ENCODE measurements at places on chromosomes 11 and 22. TPM values are rescaled to one million over a fixed set of nuclear protein-coding genes. Genes with fewer than 3 reads are reported as not detected.

FEN1 gene
- 43.9 TPM for total RNA-seq

BTG4 gene
- not detected for total RNA-seq

MIOX gene
- not detected for total RNA-seq

MISFA gene
- 1.1 TPM for total RNA-seq

SLC5A1 gene
- not detected for total RNA-seq

TRIM3 gene
- 14.2 TPM for total RNA-seq

- H3K27me3 ChIP-seq: no peaks in the 10 kb centered on the region
- no peak overlapping the region for H3K4me3 ChIP-seq
- peaks cover 17% of the 10 kb centered on the region for H3K4me1 ChIP-seq
These were observed 113.9 kb downstream of the DBX1 start for GRCh38 chr11:20046416-20046815.

DNA sequence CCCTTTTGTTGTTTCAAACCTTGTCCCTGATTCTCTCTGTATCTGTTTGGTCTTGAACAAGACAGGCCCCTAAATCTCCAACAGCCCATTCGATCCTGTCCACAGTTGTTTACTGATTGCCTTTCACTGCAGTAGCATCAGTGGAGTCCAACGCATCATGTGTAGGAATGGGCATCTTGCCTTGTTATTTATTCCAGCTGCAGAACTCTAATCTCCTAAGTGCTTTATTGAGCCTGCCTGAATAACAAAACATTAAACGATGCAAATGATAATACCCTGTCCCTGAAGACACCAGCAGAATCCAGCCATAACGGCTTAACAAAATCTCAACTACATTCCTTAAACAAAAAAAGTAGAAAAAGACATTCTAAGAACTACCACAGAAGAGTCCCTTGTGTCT lies 50.1 kb downstream of the SLC35F2 start:
- H3K36me3 ChIP-seq: peaks cover 3% of the 10 kb centered on the region
- no peak overlapping the region for H3K27ac ChIP-seq
- no peak for DNase-seq
- H3K4me3 ChIP-seq: no peak overlapping the region
- no peaks in the 10 kb centered on the region for H3K4me1 ChIP-seq
- no peaks in the 10 kb centered on the region for H3K27me3 ChIP-seq

- H3K27ac ChIP-seq: no peak overlapping the region
- H3K4me3 ChIP-seq: no peak overlapping the region
- DNase-seq: no peak
- H3K27me3 ChIP-seq: no peaks in the 10 kb centered on the region
These were observed 12.0 kb downstream of the KCNJ11 start for GRCh38 chr11:17376493-17376892.

DNA sequence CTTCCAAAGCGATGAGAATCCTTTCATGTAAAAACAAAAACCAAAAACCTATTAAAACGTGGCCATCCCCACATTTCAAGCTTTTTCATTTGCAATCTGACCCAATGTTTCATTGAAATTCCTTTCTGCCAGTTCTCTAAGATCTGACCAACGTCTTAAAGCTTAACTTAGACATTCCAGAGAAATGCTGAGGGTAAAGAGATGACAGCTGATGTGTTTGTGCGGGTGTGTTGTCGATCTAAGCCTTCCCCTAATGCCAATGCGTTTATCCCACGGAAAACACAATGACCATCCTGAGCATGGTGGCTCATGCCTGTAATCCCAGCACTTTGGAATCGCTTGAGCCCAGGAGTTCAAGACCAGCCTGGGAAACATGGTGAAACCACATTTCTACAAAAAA lies 6.4 kb upstream of the TESMIN start:
- no peak for DNase-seq
- no peaks in the 10 kb centered on the region for H3K27me3 ChIP-seq
- H3K36me3 ChIP-seq: peaks cover 45% of the 10 kb centered on the region
- no peak overlapping the region for H3K4me3 ChIP-seq

DNA sequence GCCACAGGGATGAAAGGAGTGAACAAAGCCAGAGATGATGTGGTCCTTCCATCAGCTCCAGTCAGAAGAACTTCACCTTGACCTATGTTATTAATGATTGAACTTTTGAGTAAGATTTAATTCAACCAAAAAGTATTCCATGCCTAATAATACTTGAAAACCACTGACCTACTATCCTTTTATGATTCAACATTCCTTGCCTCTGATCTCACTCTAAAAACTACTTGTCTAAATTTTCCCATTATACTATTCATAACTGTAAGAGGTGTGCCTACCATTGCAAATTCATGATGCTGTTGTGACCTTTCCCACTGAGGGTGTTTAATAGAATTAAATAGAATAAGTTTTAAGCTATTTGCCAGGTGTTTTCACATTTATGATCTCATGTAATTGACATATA lies 164.7 kb upstream of the GUCY1A2 start:
- H3K4me1 ChIP-seq: no peaks in the 10 kb centered on the region
- H3K27ac ChIP-seq: no peak overlapping the region
- no peaks in the 10 kb centered on the region for H3K27me3 ChIP-seq
- DNase-seq: no peak
- no peaks in the 10 kb centered on the region for H3K36me3 ChIP-seq
- no peak overlapping the region for H3K4me3 ChIP-seq

- H3K36me3 ChIP-seq: peaks cover 82% of the 10 kb centered on the region
- H3K4me1 ChIP-seq: no peaks in the 10 kb centered on the region
- DNase-seq: no peak
- H3K27me3 ChIP-seq: no peaks in the 10 kb centered on the region
These were observed 10.3 kb upstream of the VWCE start for GRCh38 chr11:61305417-61305816.

- H3K4me3 ChIP-seq: no peak overlapping the region
- peak; percentile 61 for DNase-seq
- H3K27me3 ChIP-seq: no peaks in the 10 kb centered on the region
These were observed 30.8 kb downstream of the SYTL2 start for GRCh38 chr11:85779956-85780640.

DNA sequence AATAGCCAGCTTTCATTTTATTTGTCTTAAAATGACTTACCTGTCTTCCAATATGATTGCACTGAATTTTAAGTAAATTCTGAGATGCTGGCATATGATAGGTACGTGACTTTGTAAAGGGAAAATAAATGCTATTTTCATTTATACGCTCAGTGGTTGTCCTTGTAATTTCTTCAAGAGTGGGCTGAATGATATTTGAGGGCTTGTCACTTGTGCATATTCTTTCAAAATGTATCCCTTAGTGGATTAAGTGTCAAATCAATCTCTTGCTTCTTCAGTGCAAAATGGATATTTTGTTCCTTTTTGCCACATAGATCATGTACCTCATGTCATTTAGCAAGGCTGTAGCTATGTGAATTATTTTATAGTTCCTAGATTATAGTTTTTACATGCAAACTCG lies 56.9 kb downstream of the GAS2 start:
- H3K36me3 ChIP-seq: no peaks in the 10 kb centered on the region
- no peak overlapping the region for H3K27ac ChIP-seq
- H3K4me3 ChIP-seq: no peak overlapping the region
- H3K4me1 ChIP-seq: no peaks in the 10 kb centered on the region
- no peak for DNase-seq
- H3K27me3 ChIP-seq: no peaks in the 10 kb centered on the region

GRCh38 chr11:74956397-74957015 lies 7.4 kb downstream of the SPCS2 start:
- H3K36me3 ChIP-seq: peaks cover 6% of the 10 kb centered on the region
- no peak overlapping the region for H3K4me3 ChIP-seq
- DNase-seq: no peak
- H3K27ac ChIP-seq: no peak overlapping the region

DNA sequence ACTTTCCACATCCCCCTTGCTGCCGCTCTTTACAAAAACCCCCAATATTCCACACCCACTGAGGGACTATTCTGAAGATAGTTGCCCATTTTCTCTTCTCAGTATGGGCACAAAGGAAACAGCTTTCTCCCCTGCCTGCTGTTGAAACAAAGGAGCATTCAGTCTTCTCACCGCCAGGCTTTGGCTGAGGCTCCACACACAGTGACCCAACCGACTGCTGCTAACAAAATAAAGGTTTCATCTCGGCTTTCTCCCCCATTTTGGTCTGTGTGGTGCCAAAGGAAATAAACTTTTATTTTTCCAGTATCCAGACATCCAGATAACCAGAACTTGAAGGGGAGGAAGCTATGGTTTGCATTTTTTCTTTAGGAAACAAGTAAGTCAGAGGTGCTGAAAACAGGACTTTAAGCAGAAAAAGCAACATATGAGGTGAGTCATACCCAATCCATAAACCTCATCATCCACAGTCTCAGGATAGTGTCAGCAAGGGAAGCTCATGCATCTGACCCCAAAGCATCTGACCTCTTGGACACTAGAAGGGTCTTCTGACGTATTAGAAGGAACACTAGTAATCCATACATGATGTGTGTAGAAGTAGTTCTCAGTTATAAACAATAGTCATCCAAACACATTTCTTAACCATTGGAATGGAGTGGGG lies 6.4 kb downstream of the CLMP start:
- H3K27me3 ChIP-seq: no peaks in the 10 kb centered on the region
- peak overlapping the region; percentile 97 for H3K27ac ChIP-seq
- H3K36me3 ChIP-seq: peaks cover 51% of the 10 kb centered on the region
- peaks cover 42% of the 10 kb centered on the region for H3K4me1 ChIP-seq
- peak overlapping the region; percentile 8 for H3K4me3 ChIP-seq

DNA sequence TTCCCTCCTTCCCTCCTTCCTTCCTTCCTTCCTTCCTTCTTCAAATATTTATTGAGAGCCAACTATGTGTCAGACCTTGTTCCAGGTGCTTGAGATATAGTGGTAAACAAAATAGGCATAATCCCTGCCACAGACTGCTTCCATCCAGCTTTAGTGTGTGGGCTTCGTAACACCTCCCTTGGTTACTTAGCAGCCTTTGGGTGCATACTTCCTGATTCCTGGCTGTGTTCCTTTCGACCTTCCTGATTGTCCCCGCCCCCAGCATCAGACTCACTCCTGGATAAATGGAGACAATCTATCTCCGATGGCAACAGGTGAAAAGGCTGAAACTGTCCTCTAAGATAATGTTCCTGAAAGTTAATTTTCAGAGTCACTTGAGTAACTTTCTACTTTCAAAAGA lies 13.5 kb downstream of the CCDC81 start:
- no peaks in the 10 kb centered on the region for H3K36me3 ChIP-seq
- H3K27ac ChIP-seq: no peak overlapping the region
- no peak for DNase-seq
- H3K4me3 ChIP-seq: no peak overlapping the region
- H3K27me3 ChIP-seq: no peaks in the 10 kb centered on the region

DNA sequence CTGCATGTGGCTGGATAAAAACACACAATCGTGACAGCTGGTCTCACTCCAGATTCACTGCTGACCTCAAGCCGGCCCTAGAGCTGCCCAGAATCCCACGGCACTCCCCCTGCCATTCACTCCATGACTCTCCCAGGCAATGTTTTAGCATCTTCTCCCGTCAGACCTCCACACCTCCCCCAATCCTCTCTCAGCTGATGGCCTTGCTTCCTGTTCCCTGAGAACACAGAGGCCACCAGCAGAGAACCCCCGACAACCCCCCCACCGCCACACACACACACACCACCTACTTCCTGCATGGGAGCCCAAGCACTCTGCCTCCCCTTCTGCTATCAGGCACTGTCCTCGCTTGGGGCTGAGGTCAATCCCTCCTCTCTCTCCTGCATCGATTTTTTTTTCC lies 9.3 kb downstream of the TNKS1BP1 start:
- peak; percentile 61 for DNase-seq
- H3K4me3 ChIP-seq: no peak overlapping the region
- peaks cover 36% of the 10 kb centered on the region for H3K4me1 ChIP-seq

DNA sequence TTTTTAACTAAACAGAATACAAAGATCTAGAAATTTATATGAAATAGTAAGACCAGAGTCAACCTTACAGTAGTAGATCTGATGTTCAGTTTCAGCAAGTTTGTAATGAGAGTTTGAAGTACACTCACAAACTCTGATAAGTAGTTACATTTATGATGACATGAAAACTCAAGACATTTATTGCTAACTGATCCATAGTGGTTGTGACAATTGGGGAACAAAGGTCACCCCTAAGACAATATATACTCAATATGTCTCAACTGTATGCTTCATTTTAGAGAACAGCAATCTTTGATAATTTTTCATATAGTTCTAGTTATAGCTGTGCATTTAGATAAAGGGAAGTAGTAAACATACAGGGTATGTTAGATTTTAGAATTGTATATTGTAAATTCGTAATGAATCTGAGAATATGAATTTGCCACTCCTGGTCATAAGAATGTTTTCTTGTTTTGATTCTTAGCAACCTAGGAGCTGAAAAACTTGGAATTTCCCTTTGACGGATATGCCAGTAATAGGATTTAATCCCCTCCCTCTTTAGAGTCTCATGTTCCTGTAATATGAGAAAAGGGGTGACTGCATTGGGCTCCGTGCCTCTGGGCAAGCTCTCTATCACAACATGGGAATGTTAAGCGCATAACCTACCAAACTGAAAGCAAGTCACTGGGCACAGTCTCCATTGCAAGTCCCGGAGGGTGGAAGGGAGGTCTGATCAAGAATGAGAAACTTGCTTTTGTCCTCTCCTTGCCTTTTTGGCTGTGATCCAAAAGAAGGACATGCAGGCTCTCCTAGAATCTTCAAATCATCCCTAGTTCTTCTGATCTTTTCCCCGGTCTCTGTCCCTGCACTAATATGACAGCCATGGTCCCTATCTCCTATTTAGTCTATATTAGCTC lies 11.4 kb downstream of the OR10D3 start:
- no peaks in the 10 kb centered on the region for H3K36me3 ChIP-seq
- peaks cover 3% of the 10 kb centered on the region for H3K27me3 ChIP-seq
- no peak overlapping the region for H3K27ac ChIP-seq

- H3K27me3 ChIP-seq: no peaks in the 10 kb centered on the region
- no peak overlapping the region for H3K4me3 ChIP-seq
- peak; percentile 79 for DNase-seq
- peak overlapping the region; percentile 19 for H3K27ac ChIP-seq
- H3K4me1 ChIP-seq: peaks cover 3% of the 10 kb centered on the region
- peaks cover 22% of the 10 kb centered on the region for H3K36me3 ChIP-seq
These were observed 23.9 kb downstream of the NEFH start for GRCh38 chr22:29503811-29504372.

DNA sequence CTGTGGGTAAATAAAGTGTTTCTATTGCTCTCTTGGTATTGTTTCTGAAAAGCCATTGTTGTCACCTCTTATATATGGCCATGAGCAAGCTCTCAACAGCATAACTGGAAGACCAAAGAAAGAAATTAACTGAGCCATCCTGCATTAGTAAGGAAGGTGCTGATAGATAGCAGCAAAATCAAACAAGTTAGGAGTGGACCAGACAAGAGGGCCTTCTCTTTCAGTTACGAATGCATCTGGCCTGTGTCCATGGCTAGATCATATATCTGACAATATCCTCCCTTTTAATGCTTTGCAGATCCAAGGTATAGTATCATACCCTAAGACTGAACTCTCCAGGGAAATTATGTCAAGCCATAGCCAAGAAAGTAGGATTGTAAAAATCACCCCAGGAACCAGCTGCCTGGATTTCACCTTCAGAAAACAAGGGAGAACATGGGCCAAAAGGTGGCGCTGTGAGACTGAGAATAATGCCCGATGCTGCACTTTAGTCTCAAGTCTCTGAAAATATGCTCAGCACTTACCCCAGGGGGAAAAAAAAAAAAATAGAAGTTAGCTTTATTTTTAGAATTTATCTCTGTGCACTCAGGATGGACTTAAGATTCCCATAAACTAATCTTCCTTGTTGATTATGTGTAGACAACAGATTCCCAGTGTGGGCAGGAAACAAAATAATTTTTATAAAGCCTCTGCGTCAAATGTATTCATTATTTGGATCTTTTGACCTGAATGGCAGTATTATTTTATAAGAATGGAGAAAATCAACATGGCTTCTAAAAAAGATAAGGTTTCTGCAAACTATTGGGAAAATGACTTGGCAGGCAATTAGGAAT lies 415.1 kb downstream of the ETS1 start:
- H3K27me3 ChIP-seq: peaks cover 7% of the 10 kb centered on the region
- no peak overlapping the region for H3K4me3 ChIP-seq

Data from IMR-90 (cell line).